Mesenchymal stem cell (in vitro differentiated cells and primary cell): ENCODE measurements at places on chromosomes 3 and 15.

GRCh38 chr3:23950293-23950692 is 5.2 kb downstream of the NR1D2 start:
- H3K27me3 ChIP-seq = no peaks in the 10 kb centered on the region
- H3K36me3 ChIP-seq = peaks cover 10% of the 10 kb centered on the region
- H3K27ac ChIP-seq = no peak overlapping the region

- no peaks in the 10 kb centered on the region for H3K36me3 ChIP-seq
- no peak overlapping the region for H3K27ac ChIP-seq
- H3K4me1 ChIP-seq = no peaks in the 10 kb centered on the region
Observed at GRCh38 chr3:11523572-11524101, 120.1 kb downstream of the VGLL4 start.

- H3K4me1 ChIP-seq = peaks cover 12% of the 10 kb centered on the region
- peak; percentile 59 for DNase-seq
- no peak overlapping the region for H3K4me3 ChIP-seq
- H3K27ac ChIP-seq = no peak overlapping the region
- peaks cover 23% of the 10 kb centered on the region for H3K27me3 ChIP-seq
- no peaks in the 10 kb centered on the region for H3K36me3 ChIP-seq
Observed at GRCh38 chr15:69090197-69090948, 70.1 kb upstream of the GLCE start.

GRCh38 chr3:138670407-138670806 is 61.8 kb downstream of the FAIM start:
- peaks cover 24% of the 10 kb centered on the region for H3K36me3 ChIP-seq
- H3K27me3 ChIP-seq = no peaks in the 10 kb centered on the region
- no peak overlapping the region for H3K4me3 ChIP-seq
- DNase-seq = no peak
- no peaks in the 10 kb centered on the region for H3K4me1 ChIP-seq

DNA sequence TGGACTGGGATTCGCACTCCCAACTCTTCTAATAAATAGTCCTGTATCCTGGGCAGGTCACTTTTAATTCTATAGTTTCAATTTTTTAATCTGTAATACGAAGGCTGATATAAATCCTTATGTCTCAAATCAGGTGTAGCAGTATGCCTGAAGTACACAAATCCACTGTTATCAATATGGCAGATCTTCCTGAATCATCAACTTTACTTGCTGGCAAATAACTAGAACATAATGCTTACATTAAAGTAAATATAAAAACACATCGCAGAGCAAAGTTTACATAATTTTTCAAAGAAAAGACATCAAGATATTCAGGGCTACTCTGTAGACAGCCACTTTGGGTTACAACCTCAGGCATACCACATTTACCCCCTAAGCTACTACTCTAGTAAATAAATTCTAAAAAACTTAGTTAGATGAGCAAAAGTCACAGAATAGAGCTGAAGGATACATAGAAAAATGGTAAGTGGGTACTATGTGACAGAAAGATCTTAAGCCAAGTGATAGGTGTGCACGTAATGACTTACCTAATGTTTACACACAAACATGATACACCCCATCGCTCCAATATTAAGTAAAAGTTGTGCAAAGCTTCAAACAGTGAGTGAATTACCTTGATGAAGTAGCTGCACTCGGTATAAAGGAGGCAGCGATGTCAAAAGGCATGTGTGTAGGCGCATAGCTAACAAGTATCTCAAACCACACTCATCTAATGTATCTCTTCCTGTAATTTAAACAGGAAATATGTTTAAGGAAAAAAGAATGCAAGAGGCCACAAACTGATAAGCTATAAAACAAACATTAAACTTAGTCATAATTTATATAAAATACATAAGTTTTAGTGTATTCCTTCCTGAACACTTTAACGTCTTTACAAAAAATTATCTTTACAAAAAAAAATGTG is 127.9 kb downstream of the DMXL2 start:
- H3K4me3 ChIP-seq = no peak overlapping the region
- H3K27me3 ChIP-seq = no peaks in the 10 kb centered on the region
- no peaks in the 10 kb centered on the region for H3K4me1 ChIP-seq
- no peak overlapping the region for H3K27ac ChIP-seq
- H3K36me3 ChIP-seq = peaks cover 16% of the 10 kb centered on the region
- DNase-seq = peak; percentile 50

DNA sequence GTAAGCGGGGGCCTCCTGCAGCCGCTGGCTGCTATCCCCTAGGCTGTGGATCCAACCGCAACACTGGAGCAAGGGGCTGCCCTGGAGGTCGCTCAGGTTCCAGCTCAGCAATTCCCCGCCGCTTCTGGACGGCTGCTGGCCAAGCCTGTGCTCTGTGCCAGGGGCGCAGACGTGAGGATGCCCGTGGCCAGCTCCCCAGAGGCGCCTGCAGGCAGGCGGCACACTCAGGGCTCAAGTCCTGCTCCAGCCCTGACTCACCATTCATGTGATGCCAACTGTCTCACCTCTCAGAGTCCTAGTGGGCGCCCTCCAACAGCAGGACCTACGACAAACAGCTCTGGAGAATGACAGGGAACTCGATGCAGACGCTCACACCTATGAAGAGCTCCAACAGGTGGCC is 31.6 kb downstream of the KLHL25 start:
- no peak overlapping the region for H3K27ac ChIP-seq
- H3K27me3 ChIP-seq = no peaks in the 10 kb centered on the region
- no peak for DNase-seq
- H3K4me1 ChIP-seq = peaks cover 44% of the 10 kb centered on the region
- no peaks in the 10 kb centered on the region for H3K36me3 ChIP-seq

GRCh38 chr15:35181538-35181937 is 96.4 kb upstream of the NANOGP8 start:
- H3K4me3 ChIP-seq = no peak overlapping the region
- no peaks in the 10 kb centered on the region for H3K4me1 ChIP-seq
- no peaks in the 10 kb centered on the region for H3K36me3 ChIP-seq
- no peak overlapping the region for H3K27ac ChIP-seq
- no peaks in the 10 kb centered on the region for H3K27me3 ChIP-seq
- DNase-seq = peak; percentile 79

- no peaks in the 10 kb centered on the region for H3K27me3 ChIP-seq
- H3K4me3 ChIP-seq = no peak overlapping the region
- no peaks in the 10 kb centered on the region for H3K36me3 ChIP-seq
- no peak overlapping the region for H3K27ac ChIP-seq
- no peaks in the 10 kb centered on the region for H3K4me1 ChIP-seq
- no peak for DNase-seq
Observed at GRCh38 chr3:144879701-144880100, 908.1 kb downstream of the DIPK2A start.

DNA sequence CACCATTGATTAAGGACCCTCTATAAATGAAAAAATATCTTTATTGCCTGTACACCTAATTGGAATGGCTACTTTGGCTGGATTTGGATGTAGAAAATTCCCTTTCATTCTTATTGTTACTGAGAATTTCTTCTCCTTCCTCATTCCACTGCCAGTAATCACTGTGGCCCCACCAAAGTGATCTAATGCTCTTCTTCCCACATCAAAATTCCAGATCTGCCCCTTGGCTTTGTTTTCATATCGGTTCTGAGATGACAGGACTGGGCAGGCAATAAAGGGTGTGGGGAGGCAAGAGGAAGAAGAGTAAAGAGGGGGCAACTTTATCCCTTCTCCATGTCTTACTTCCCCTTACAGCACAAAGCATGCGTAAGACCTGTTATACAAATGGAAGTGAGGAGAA is 2.1 kb downstream of the ANKUB1 start:
- DNase-seq = no peak
- H3K27me3 ChIP-seq = no peaks in the 10 kb centered on the region
- H3K36me3 ChIP-seq = no peaks in the 10 kb centered on the region

- peaks cover 62% of the 10 kb centered on the region for H3K27me3 ChIP-seq
- H3K27ac ChIP-seq = no peak overlapping the region
- no peak overlapping the region for H3K4me3 ChIP-seq
- DNase-seq = no peak
- H3K4me1 ChIP-seq = peaks cover 7% of the 10 kb centered on the region
- no peaks in the 10 kb centered on the region for H3K36me3 ChIP-seq
Observed at GRCh38 chr3:133938770-133939462, 43.2 kb upstream of the RAB6B start.

DNA sequence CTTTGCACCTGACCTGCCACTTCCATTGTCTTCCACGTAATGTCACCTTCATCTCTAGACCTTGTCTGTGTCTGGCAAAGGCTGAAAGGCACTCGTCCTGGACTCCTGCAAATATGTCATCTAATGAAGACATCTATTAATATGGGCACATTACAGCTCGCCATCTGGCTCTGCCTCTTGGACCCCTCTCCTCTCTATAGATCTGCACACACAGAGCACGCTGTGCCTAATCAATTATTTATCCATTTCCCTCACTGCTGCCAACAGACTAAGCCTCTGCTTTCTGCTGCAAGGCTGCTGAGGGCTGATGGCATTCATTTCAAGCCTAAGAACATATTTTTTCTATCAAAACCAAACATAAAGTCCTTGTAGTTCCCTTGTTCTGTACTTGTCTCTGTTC is 573.0 kb downstream of the TUSC7 start:
- H3K27ac ChIP-seq = no peak overlapping the region
- H3K4me1 ChIP-seq = peaks cover 3% of the 10 kb centered on the region
- no peaks in the 10 kb centered on the region for H3K27me3 ChIP-seq
- no peak for DNase-seq
- H3K36me3 ChIP-seq = no peaks in the 10 kb centered on the region

DNA sequence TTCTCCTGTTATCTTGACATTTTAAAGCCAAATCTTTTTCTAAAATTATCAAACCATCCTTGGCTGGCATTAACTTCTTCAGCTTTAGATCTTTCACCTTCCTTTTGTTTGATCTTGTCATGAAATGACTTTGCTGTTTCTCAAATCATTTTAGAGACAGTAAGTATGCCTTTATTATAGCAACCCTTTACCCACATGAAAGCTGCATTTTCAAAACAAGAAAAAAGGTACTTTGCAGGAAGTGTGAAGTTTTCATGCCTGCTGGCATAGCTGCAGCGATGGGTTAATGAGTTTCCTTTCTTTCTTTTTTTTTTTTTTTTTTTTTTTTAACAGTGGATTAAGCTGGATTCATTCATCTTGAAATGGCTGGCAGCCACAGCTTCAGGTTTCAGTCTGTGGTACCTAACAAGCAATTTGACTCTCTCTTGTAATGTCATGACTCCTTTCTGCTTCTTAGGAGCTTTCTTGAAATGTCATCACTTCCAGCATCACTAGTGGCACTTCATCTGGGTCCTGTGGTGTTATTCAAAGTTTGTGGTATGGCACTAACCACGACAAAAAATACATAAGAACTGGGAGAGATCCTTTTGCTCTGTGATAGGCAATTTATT is 18.8 kb downstream of the SLC25A26 start:
- no peaks in the 10 kb centered on the region for H3K4me1 ChIP-seq
- H3K27me3 ChIP-seq = no peaks in the 10 kb centered on the region

DNA sequence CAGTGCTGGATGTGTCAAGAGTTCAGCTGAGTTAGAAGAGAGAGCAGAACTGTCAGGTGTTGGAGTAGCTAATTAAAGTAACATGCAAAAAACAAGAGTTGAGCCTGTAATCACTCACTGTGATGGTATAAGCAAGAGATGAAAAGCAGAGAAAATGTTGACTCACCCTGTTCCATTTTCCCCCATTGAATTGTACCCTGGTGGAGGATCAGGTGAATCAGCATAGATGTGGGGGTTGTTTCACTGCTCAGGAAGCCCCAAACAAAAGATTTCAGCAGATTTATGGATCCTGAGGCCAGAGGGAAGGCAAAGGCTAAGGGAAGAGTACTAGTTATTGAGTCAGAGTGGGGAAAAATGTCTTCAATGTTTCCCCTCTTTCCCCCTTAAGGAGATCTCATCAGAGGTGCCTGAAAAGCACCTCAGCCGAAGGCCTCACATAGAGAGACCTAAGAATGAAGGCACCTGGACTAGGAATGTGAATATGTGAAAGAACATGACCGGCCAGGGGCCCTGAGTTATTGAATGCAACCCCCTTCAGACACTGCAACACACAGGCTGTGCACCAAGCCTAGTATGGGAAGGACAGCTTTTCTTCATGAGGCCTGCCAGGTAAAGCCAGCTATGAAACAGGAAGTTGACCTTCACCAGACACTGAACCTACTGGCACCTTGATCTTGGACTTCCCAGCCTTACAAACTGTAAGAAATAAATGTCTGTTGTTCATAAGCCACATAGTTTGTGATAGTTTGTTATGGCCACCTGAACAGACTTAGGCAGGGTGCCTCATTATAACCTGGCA is 90.1 kb downstream of the TMCO5A start:
- H3K4me3 ChIP-seq = no peak overlapping the region
- no peaks in the 10 kb centered on the region for H3K36me3 ChIP-seq
- no peaks in the 10 kb centered on the region for H3K27me3 ChIP-seq

- H3K36me3 ChIP-seq = no peaks in the 10 kb centered on the region
- no peaks in the 10 kb centered on the region for H3K4me1 ChIP-seq
- H3K27ac ChIP-seq = no peak overlapping the region
- H3K4me3 ChIP-seq = no peak overlapping the region
Observed at GRCh38 chr3:76436894-76437293, 603.0 kb upstream of the ROBO2 start.

- no peak overlapping the region for H3K4me3 ChIP-seq
- no peak overlapping the region for H3K27ac ChIP-seq
- peaks cover 38% of the 10 kb centered on the region for H3K36me3 ChIP-seq
- DNase-seq = no peak
Observed at GRCh38 chr3:17158941-17159682, 274.4 kb downstream of the PLCL2 start.

DNA sequence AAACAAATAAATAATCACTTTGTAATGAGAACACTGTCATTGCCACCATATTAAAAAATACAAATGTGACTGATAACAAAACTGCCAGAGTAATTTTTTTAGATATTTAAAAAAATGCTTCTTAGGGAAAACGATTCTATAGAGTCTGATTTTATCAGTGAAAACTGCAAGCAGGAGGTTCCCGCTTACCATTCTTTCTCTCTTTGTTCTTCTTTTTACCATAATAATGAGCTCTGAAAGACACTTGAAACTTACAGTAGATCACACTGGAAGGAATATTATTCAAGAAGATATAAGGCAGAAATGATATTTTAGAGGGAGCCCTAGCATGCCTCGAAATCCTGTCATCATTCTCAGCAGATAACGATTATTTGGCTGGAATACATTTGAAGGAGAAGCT is 701.3 kb downstream of the ROBO1 start:
- no peaks in the 10 kb centered on the region for H3K4me1 ChIP-seq
- no peaks in the 10 kb centered on the region for H3K27me3 ChIP-seq
- no peaks in the 10 kb centered on the region for H3K36me3 ChIP-seq

- no peaks in the 10 kb centered on the region for H3K36me3 ChIP-seq
- no peaks in the 10 kb centered on the region for H3K27me3 ChIP-seq
- H3K27ac ChIP-seq = peak overlapping the region; percentile 82
- H3K4me1 ChIP-seq = peaks cover 8% of the 10 kb centered on the region
- H3K4me3 ChIP-seq = no peak overlapping the region
- DNase-seq = peak; percentile 99
Observed at GRCh38 chr15:63107895-63108546, 13.6 kb upstream of the LACTB start.

- no peak overlapping the region for H3K4me3 ChIP-seq
- DNase-seq = no peak
- H3K36me3 ChIP-seq = peaks cover 19% of the 10 kb centered on the region
- H3K27ac ChIP-seq = no peak overlapping the region
- H3K27me3 ChIP-seq = no peaks in the 10 kb centered on the region
- H3K4me1 ChIP-seq = peaks cover 40% of the 10 kb centered on the region
Observed at GRCh38 chr15:31369727-31370126, 43.1 kb downstream of the KLF13 start.

- peaks cover 2% of the 10 kb centered on the region for H3K4me1 ChIP-seq
- no peaks in the 10 kb centered on the region for H3K36me3 ChIP-seq
- no peak for DNase-seq
- H3K4me3 ChIP-seq = no peak overlapping the region
- H3K27ac ChIP-seq = no peak overlapping the region
- no peaks in the 10 kb centered on the region for H3K27me3 ChIP-seq
Observed at GRCh38 chr3:196706327-196706726, 5.7 kb downstream of the CEP19 start.

GRCh38 chr15:38652183-38652794 is 87.7 kb upstream of the RASGRP1 start:
- DNase-seq = no peak
- H3K36me3 ChIP-seq = no peaks in the 10 kb centered on the region
- no peak overlapping the region for H3K27ac ChIP-seq
- H3K27me3 ChIP-seq = peaks cover 66% of the 10 kb centered on the region
- H3K4me1 ChIP-seq = peaks cover 1% of the 10 kb centered on the region
- no peak overlapping the region for H3K4me3 ChIP-seq
